ENCODE measurements at places on chromosomes 5 and 9.

GRCh38 chr5:36756848-36757247, 119.7 kb upstream of the NIPBL start:
- no peak for DNase-seq

DNA sequence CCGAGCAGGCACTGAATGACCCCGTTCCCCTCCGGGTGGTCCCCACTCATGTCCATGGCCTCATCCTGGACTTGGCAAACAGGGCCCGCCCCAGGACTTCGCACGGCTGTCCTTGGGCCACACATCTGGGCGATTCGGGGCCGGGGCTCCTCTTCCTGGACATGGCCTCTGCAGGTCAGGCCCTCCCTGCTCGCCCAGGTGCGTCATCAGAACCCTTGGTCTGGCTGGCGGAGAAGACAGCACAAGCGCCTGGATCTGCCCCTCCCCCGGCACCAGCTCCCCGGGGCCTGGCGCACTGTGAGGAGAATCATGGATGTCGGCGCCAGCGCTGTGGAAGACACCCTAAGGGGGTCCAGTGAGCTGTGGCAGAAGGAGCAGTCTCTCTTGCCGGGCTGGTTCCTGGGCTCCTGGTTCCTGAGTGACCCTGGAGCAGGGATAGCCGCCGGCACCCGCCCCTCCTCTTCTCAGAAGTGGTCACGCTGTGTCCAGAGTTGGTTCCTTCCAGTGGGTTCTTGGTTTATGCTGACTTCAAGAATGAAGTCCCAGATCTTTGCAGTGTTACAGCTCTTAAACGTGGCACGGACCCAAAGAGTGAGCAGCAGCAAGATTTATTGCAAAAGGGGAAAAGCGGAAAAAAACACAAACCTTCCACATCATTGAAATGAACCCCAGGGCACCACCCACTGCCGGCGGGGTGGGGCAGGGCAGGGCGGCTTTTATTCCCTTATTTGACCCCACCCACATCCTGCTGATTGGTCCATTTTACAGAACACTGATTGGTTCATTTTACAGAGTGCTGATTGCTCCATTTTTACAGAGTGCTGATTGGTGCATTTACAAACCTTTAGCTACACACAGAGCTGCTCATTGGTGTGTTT, 25.9 kb upstream of the SLC12A7 start:
- DNase-seq, result no peak

DNA sequence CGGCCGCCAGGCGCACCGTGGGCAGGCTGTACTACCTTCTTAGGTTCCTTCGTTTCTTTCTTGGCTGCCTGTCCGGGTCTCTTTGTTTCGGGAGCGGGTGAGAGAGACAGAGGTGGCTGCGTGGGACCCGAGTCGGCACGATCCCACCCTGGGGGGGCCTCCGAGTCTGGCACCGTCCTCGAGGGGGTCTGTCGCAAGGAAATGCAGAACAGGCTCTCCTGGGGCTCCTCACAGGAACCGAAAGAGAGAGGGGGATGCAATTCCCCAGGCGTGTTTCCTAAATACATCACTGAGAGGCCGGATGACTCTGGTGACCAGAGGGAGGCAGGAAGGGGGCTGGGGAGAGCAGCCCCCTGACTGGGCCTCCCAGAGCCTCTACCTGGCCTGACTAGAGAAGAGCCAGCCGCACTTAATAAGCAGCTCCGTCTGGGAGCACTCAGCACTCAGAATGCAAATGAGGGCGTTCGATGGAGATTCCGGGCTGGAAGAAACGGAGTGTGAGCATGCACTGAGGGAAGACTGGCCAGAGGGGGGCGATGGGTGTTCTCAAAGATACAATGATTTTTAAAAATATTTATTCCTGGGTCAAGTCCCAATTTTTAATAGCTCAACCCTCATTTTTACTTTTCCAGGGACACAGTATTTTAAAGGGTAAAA, 11.7 kb upstream of the INPP5E start:
- DNase-seq, result no peak

GRCh38 chr9:71729816-71730526, 38.3 kb downstream of the CEMIP2 start:
- no peak for DNase-seq

- DNase-seq, result no peak
Observed at GRCh38 chr5:170597872-170598271, 94.1 kb downstream of the KCNIP1 start.

GRCh38 chr9:81053298-81054025, 635.9 kb downstream of the TLE1 start:
- no peak for DNase-seq

GRCh38 chr5:162842727-162843126, 594.7 kb upstream of the CCNG1 start:
- DNase-seq, result no peak

- DNase-seq, result no peak
Observed at GRCh38 chr5:97478483-97478882, 295.4 kb upstream of the RIOK2 start.

GRCh38 chr5:158451993-158452672, 593.2 kb upstream of the CLINT1 start:
- no peak for DNase-seq

DNA sequence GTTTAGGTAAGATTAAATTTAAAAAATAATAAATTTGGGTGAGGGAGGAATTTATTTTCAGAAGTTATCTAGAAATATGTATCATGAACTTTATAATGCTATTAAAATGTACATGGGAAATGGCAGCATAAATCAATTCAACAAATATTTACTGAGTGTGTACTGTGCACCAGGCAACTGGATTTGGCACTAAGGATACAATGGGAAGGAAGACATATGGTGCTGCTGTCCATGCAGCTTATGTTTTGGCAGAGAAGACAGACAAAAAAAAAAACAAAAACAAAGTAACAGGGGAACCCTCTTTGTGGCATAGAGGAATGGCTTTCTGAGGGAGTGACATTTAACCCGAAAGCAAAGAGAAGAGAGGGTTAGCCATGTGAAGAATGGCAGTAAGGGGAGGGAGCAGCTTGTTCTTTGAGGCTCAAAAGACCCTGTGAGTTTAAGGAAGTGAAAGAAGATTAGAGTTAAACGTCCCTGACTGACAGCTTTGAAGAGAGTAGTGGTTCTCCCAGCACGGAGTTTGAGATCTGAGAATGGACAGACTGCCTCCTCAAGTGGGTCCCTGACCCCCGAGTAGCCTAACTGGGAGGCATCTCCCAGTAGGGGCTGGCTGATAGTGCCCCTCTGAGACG, 23.9 kb downstream of the CNTRL start:
- no peak for DNase-seq

- DNase-seq, result no peak
Observed at GRCh38 chr9:77521091-77521490, 127.0 kb downstream of the GNA14 start.

GRCh38 chr5:107668154-107669095, 2.3 kb downstream of the EFNA5 start:
- DNase-seq, result no peak

- DNase-seq, result no peak
Observed at GRCh38 chr5:151058891-151059489, 21.8 kb downstream of the TNIP1 start.

GRCh38 chr9:129909851-129910250, 74.6 kb downstream of the USP20 start:
- no peak for DNase-seq

DNA sequence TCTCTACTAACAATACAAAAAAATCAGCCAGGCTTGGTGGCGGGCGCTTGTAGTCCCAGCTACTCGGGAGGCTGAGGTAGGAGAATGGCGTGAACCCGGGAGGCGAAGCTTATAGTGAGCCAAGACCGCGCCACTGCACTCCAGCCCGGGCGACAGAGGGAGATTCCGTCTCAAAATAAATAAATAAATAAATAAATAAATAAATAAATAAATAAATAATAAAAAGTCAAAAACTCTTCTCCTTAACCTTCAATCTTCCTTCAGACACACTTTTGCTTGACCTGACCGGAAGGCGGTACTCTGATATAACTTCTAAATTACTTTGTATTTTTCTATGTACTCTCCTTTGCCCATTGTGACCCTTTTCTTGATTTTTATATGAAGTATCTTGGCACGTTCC, 302.1 kb downstream of the SLF1 start:
- no peak for DNase-seq

DNA sequence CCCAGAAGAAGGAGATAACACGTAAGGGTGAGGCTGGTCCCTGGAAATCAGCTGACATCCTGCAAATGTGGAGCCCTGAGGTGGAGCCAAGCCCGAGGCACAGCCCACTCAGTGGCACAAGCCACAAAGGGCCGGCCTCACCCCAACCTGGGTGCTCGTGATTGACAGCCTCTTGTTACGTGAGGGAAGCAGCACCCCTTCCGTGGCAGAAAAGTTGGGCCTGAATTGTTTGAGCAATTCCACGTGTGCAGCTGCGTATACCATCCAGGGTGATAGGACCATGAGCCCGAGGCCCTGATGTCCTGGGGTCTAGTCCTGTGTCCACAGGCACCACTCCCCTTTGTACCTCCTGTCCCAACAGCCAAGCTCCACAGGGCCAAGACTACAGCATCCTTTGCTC, 4.8 kb downstream of the ORM2 start:
- DNase-seq, result no peak

GRCh38 chr5:134110382-134110781, 4.1 kb upstream of the TCF7 start:
- peak; percentile 59 for DNase-seq

DNA sequence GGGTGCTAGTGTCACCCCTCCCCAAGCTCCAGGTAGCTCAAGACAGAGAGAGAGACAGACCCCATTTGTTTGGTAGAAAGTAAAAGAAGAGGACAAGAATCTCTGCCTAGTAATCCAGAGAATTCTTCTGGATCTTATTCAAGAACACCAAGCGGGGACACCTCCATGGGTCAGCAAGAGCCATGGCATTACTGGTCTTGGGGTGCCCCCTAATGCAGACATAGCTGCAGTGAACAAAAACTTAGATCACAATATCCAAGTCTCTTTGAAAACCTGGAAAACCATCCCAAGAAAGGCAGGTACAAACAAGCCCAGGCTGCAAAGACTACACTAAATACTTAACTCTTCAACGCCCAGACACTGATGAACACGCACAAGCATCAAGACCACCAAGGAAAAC, 29.9 kb upstream of the PDE4D start:
- DNase-seq, result no peak

GRCh38 chr9:99231711-99232110, 9.6 kb downstream of the SEC61B start:
- no peak for DNase-seq

GRCh38 chr5:127744241-127744640, 41.0 kb downstream of the CCDC192 start:
- DNase-seq, result no peak

GRCh38 chr5:1012313-1012841, 3.8 kb downstream of the NKD2 start:
- no peak for DNase-seq

- DNase-seq, result no peak
Observed at GRCh38 chr5:58582019-58582802, 664 bp upstream of the RAB3C start.

- DNase-seq, result no peak
Observed at GRCh38 chr5:173866243-173866857, 21.8 kb upstream of the CPEB4 start.

DNA sequence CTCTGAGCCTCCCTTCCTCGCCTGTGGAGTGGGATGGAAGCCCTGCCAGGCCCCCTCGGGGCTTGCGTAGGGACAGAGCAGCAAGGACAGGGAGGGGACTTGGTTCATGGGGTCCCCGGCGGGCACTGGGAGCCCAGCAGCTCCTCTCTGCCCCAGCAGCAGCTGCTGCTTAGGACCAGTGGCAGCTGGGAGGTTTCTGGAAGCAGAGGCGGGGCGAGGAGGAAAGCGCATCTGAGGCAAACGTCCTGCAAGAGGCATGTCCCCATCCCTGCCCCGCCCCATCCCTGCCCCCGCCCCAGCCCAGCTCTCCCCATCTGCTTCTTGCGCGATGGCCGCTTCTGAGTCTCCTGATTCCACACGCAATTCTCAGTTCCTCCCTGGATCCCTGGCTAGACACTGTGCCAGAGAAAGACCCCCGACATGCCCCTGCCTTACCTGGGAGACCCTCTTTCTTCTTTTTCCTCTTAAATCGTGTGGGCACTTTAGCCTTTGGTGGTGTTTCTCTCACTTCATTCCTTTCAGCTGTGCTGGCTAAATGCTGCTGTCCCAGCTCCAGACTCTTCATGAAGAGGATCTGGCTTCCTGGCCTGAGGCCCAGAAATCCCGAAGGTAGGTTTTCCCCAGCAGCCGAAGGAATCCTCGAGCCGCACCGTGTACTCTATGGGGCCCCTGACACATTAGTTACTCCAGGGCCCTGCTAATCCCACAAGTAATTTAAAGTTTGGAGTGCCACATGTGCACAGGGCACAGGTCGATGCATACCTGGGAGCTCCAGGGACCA, 4.4 kb upstream of the OR2S2 start:
- no peak for DNase-seq

DNA sequence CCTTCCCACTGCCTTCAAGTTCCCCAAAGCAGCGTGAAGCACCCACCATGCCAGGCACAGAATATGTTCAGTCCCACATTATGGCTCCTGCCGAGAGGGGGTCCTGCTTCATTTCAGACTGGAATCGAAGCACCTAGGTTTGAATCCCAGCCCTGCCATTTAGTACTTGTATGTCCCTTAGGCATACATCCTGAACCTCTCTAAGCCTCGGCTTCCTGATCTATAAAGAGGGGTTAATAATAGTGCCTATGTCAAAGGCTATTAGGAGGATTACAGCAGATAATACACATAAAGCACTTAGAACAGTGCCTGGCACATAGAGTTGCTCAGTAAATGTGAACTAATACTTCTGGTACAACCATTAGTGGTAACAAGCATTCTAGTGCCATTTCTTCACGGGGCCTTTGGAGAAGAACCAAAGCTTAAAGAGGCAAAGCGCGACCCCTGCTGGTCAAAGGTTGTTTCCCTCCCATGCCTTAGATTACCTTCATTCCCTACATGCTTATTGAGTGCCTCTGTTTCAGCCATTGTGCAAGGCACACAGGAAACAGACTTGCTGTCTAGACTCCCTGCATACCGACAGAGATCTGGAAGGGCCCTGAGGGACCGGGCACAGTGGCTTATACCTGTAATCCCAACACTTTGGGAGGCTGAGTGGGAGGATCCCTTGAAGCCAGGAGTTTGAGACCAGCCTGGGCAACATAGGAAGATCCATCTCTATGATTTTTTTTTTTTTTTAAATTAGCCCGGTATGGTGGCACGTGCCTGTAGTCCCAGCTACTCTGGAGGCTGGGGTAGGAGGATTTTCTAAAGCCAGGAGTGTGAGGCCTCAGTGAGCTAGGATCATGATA, 98.3 kb downstream of the PPARGC1B start:
- peak; percentile 85 for DNase-seq
